T-helper 9 cell (primary cell): ENCODE measurements at places on chromosomes 3 and 15.

DNA sequence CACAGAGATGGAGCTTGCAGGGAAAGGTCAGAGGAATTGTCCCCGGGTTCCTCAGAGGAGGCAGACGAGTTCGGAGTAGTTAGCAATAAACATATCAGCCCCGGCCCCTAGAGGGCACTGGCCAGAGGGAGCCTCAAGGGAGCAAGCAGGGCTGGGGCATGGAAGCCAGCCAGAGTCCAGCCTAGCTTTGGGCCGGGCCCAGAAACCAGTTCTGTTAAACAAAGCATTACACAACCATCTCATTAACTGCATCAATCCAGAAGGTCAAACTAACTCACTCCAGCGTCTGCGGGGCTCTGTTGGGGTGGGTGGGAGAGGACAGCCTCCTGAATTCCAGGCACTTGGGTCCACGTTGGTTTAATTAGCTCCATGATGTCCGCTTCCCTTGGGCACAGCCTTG lies 41.0 kb upstream of the IREB2 start:
- no peak for DNase-seq

GRCh38 chr15:87576486-87577176 lies 679.9 kb downstream of the NTRK3 start:
- no peak for DNase-seq

DNA sequence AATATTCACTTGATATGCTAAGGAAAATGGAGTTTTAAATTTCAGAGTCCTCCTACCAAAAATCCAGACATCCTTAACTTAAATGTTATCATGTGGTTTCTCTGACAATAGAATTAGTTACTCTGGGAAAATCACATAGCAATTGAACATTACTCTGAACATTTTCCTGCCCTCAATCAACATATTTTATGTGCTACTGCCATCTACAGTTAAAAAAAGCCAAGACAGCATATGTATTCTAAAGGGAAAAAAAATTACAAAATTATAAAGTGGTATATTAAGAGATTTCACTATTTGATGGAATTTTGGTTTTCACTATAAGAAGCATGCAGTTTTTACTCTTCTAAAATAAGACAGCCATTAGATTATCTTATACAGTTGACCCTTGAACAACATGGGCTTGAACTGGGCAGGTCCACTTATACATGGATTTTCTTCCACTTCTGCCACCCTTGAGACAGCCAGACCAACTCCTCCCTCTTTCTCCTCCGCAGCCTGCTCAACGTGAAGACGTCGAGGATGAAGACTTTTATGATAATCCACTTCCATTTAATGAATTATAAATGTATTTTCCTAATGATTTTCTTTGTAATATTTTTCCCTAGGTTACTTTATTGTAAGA lies 122.3 kb downstream of the ATP1B3 start:
- DNase-seq, result no peak

DNA sequence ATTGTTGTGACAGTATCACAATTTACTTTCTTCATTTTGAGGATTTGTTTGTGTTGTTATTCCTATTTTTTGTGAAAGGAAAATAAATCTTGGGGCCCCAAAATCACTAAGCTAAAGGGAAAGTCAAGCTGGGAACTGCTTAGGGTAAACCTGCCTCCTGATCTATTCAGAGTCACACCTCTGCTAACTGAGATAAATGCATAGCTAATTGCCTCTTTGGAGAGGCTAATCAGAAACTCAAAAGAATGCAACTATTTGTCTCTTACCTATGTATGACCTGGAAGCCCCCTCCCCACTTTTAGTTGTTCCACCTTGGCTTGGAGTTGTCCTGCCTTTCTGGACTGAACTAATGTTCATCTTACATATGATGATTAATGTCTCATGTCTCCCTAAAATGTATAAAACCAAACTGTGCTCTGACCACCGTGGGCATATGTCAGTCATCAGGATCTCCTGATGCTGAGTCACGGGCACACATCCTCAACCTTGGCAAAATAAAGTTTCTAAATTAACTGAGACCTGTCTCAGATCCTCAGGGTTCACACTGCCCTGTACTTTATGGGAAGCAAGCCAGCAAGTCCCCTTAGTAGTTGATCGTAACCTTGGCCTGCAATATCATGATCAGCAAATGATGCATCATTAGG lies 523.2 kb upstream of the GOLIM4 start:
- no peak for DNase-seq

DNA sequence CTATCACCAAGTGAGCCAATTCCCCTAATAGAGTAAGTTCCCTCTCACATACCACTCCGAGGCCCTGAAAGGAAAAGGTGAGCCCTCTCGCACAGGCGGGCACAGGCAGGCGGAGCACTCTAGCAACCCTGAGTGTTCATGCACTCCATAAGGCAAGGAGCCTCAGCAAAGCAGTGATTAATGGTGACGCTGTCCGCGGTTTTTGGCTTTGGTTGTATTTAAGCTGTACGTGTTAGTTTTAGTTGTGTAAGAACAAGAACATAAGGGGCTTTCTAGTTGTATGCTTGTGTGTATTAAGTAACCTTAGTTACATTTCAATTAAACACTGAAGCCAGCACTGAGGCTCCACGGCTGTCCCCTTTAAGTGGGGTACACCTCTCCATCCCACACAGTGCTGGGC lies 33.1 kb downstream of the KLHL25 start:
- no peak for DNase-seq

DNA sequence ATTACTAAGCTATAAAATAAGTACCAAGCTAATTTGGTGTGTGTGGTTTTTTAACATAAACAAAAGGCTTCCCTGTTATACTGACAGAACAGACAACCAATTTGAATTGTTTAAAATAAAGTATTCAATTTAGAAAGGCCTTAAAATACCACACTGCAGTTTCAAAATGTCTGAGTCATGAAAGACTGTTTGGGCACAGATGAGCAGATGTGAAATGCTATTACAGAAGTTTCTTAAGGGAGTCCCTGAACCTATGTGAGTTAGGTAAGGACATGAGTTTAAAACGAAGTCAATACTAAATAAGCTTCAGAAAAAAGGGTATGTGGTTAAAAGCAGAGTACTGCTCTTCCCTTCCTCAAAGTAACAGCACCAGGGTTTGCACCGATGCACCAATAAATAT lies 69.7 kb upstream of the SETMAR start:
- DNase-seq, result no peak

DNA sequence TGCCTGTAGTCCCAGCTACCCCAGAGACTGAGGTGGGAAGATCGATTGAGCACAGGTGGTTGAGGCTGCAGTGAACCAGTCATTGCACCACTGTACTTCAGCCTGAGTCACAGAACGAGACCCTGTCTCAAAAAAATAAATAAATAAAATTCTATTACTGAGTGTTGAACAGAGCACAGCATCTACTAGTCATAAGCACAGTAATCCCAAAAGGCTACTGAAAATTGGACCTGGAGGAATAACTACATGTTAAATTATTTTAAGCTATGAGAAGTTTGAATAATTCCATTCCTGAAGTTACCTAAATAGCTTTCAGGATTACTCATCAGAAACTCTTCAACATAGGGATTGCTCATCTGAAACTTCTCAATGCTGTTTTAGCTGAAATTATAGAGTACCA lies 43.4 kb downstream of the ARMC8 start:
- no peak for DNase-seq

DNA sequence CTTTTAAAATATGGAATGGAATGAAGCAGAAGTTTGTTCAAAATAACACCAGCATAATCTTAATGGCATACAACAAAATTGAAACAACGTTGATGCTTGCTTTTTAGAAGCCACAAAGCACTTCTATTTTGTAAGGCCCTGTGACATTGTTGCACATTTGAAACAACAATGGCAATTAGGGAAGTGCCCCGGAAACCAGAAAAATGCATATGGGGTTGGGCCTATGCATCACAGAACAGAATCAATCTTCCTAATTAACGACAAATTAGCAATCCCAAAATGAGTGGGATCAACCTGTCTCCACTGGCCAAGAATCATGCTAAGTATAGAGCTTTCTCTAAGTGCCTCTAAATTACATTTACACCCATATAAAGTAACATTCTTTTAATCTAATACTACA lies 168.9 kb downstream of the MEIS2 start:
- DNase-seq, result no peak

DNA sequence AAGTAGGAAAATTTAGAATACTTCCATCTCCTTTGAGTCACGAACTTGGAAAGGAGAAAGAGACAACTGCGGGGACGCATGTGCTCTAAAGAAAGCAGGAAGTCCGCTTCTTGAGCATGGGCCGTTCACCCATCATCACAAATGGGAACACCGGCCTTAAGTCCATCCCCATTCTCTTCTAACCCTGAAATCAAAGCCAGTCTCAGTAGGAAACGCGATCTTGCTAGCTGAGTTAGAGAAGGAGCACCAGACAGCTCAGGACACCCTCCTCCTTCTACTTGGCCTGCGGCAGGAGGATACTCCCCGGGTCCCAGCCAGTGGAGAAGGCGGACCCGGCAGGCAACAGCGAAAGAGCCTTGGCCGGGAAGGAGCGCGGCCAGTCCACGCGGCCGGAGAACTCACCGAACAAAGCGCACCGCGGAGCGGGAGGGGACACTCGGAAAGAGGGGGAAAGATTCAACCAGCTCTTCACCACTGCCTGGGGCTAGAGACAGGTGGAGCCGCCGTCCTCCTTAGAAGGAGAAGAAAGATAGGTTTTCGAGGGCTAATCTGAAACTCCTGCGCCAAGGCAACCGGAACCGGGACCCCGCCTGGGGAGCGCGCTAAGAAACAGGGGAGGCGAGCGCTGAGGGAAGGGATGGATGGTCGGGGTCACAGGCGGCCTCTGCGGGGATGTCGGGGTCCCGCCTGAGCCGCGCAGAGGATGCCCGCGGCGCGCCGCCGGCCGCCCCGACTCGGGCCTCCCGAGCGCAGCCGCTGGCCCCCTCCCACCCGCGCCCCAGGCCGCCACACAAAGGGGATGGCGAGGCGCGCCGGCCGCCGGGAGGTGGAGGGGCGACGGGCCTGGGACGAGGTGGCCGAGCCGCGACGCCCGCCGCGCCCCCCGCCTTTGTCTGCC lies 818 bp downstream of the SLC4A7 start:
- DNase-seq, result peak; percentile 26

- no peak for DNase-seq
Measured at GRCh38 chr3:72632129-72632528, 216.1 kb downstream of the SHQ1 start.
